ENCODE measurements at places on chromosomes 6 and 20.

DNA sequence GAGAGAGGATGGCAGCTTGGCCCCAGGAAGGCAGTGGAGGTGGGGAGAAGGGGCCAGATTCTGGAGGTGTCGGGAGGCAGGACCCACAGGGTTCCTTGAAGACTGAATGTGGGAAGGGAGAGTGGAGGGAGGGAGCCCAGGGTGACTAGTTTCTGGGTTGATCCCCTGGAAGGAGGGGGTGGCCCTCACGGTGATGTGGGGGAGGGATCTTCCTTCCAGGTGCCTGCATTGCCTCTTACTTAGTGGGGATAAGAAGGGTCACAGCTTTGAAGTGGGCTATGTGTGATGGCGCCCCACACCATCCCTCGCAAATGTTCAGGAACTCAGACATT is 26.7 kb downstream of the VSTM2L start:
- no peak for DNase-seq

GRCh38 chr20:57432862-57433491 is 41.8 kb downstream of the RBM38 start:
- no peak for DNase-seq

DNA sequence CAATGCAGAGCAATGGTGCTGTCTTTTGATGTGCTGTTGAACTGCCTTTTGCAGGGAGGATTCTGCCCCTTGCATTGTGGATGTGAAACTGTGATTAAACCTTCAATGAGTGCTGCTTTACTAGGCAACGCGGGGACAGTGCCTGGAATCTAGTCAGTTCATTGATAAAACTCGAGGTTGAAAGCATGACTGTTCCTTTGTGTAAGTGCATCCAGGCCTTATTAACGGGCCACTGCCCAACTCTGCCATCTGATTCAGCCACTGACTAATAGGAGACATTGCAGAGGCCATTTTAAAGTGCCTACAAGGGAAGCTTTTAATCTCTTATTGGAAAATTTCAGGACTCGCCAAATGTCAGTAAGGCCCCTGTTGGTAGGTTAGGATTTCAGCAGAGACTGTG is 49.3 kb downstream of the SLC35F1 start:
- peak; percentile 85 for DNase-seq

GRCh38 chr6:10589429-10589727 is 68.2 kb downstream of the GCNT2 start:
- DNase-seq: no peak

DNA sequence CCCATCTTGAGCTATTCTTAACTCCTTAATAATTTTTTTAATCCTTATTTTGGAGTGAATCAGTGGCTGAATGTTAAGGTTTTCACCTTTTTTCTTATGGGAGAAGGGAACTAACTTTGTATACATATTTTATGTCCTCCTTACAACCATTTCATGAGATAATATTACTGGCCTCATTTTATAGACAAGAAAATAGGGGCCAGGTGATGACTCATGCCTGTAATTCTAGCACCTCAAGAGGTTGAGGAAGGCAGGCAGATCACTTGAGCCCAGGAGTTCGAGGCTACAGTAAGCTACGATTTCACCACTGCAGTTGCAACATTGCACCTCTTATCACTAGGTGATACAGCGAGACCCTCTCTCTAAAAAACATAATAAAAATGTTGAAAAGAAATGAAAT is 128.7 kb downstream of the TMEM242 start:
- no peak for DNase-seq

DNA sequence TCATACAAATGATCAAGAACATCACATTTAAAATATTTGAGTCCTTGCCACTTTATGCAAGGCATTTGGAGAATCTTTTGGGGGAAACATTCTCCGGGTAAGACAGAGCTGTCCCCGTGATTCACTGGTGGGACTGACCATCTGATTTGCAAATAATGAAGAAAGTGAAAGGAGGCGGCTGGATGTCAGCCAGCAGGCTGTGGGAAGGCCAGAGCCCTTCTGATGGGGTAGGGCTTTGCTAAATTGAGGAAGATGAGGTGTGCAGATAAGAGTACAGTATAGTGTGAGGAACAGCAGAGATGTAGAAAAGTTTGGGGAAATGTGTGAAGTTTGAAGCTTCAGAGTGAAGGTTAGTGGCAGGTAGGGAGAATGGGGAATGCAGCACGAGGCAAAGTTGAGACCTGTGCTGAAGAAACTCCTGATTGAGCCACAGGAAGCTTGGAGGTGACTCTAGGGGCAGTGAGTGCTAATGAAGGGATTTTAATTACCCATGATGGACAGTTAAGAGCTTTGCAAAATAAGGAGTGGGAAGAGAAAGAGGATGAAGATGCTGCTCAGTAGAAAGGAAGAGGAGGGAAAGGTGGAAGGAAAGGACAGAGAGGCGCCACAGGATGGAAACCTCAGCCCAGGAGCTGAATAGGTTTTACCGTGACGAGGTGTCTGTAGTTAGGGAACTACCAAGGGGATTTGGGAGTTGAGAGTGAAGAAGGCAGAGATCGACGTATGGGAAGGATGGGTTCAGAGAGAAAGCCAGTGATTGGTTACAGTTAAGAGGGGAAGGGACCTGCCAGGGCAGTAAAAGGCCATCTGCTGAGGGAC is 68.7 kb downstream of the SNX9 start:
- no peak for DNase-seq

- DNase-seq: no peak
Measured at GRCh38 chr6:33733709-33734007, 13.0 kb downstream of the IP6K3 start.

GRCh38 chr6:164166515-164166914 is 752.0 kb downstream of the QKI start:
- DNase-seq: no peak

- no peak for DNase-seq
Measured at GRCh38 chr6:157559201-157559756, 178.3 kb downstream of the ZDHHC14 start.

- no peak for DNase-seq
Measured at GRCh38 chr6:166143011-166143410, 24.6 kb downstream of the TBXT start.

GRCh38 chr6:6912817-6913744 is 194.7 kb upstream of the RREB1 start:
- DNase-seq: no peak

DNA sequence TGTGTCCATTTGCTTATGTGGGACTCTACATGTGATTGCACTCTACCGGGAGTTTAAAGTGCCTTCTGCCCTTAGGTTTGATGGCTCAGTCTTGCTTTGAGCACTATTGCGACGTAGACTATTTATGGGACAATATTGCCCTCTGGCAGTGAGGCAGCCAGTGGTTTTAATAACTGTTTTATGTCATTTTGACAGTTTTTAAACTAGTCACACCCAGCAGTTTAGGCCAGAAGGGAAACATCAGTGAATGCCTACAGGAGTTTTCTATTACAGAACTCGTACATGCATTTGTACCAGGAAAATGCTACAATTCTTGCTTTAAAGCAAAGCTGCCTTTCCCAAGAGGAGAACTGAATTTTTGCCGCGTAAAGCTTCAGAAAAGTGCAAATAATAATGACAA is 813.7 kb downstream of the KIF16B start:
- DNase-seq: peak; percentile 65

DNA sequence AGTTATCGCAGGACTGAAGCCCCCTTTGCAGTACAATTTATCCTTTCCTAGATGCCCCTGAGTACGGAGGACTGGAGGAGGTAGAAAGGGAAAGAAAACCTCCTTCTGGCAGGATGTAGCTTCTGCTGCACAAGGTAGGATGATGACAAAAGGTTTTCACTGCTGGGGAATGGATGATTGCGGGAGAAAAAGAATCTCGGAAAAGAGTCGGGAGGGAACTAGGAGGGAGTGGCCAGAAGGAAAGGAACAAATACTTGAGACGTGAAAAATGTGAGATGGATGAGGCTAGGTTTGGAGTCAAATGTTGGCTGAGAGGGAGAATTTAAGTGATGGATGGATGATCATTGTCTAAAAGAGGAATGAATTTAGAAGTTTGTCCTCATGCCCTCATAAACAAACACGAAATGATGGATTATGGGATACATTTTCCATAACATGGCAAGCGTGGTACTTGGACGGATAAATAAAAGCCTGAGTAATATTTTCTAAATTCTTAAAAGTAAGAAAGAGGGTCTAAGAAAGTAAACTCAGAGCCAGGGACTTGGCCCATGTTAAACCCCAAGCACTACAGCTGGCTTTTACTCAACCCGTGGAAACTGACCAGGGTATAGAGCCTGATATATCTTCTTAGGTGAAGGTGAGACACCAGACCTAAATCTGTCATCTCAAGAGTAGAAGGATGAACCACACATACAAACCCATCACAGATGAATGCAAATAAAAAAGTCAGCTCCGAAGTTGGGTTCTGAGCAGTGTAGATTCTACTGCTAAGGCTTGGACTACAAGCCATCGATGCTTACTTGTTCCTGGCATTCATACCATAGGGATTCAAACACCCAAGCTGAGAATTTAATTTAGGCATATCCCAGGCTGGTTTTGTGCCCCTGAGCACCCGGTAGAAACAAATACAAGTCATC is 72.4 kb downstream of the HFE start:
- DNase-seq: no peak

- DNase-seq: no peak
Measured at GRCh38 chr6:18350271-18350670, 36.9 kb upstream of the RNF144B start.

DNA sequence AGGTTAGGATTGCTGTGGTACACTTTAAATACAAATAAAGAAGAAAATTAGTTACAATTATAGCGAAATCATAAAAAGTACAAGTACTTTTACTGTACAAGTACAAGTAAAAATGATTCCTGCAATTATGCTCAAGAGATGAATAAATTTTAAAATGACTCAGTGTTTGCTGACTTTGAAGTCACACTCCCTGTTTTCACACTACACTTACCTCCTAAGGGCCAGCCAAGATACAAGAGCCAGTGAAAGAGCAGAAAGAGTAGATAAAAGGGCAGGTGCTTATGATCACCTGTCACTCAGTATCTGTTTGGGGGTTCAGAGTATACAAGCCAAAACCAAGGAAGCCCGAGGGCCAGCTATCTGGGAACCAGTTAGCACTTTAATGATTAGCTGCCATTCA is 41.0 kb upstream of the COL21A1 start:
- DNase-seq: no peak

- DNase-seq: no peak
Measured at GRCh38 chr6:84652356-84653026, 111.9 kb downstream of the TBX18 start.

GRCh38 chr6:26420688-26421171 is 18.7 kb downstream of the BTN3A1 start:
- DNase-seq: peak; percentile 30

- no peak for DNase-seq
Measured at GRCh38 chr6:135053406-135053805, 1.2 kb downstream of the HBS1L start.

DNA sequence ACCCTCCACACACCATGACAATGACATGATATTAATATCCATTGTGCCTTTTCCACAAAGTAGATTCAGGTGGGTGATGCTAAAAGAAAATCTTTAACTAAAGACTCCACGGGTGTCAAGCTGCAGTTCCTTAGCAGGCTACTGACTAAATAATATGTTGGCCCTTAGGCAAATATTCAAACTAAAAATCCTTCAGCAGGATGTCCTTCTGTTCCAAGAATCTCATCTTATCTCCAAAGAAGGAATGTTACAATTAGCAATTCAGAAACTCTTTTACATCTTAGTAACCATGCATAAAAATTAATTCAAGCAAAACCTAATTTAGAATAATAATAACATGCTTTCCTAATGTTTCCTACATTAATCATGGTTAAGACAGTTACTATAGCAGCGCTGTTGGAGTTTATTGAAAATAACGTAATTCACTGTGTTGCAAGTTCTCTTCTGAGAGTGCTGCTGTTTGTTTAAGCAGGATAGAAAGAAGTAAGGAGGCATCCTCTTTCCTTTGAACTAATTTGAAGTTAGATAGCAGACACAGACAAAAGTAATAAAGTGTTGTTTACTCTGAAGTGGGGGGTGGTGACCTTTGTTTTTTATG is 414.8 kb upstream of the CDH4 start:
- DNase-seq: no peak

GRCh38 chr6:97322811-97323210 is 39.8 kb upstream of the MMS22L start:
- no peak for DNase-seq

DNA sequence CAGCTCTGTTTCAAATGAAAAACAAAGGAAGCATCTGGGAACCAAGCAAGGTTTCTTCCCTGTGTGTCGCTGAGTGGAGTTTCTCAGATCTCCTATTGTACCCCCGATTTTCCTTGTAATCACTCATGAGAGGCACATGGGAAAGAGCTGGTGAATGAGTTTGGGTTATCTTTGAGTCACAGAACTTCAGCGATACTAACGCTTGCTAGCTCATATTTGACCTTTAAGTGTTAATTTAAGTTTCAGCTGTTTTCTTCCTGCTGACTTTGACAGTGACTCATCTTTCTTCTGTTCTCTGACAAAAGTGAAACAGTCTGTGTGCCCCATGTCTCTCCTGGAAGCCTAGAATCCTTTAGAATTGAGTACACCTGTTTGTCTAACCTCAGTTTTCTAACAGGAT is 261.1 kb upstream of the RGS17 start:
- no peak for DNase-seq

- no peak for DNase-seq
Measured at GRCh38 chr6:45689926-45690615, 312.3 kb upstream of the SUPT3H start.

GRCh38 chr20:32918296-32918695 is 59.6 kb downstream of the EFCAB8 start:
- no peak for DNase-seq

DNA sequence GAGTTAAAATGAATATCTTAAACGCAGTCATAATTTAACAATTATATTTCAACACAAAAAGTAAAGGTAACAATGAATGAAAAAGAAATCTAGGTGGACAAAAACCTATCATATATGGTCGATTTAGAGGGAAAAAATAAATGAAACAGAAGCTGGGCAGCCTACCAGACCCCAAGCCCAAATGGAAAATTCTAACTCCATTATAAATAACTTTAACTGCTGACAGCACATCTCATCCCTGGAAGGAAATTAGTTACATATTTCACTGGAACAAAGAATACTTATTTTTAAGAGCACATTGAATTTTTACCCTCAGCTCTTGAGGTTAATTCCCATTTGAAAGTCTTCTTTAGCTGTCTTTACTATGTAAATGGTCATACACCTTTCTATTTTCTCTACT is 39.1 kb downstream of the COL12A1 start:
- DNase-seq: no peak

DNA sequence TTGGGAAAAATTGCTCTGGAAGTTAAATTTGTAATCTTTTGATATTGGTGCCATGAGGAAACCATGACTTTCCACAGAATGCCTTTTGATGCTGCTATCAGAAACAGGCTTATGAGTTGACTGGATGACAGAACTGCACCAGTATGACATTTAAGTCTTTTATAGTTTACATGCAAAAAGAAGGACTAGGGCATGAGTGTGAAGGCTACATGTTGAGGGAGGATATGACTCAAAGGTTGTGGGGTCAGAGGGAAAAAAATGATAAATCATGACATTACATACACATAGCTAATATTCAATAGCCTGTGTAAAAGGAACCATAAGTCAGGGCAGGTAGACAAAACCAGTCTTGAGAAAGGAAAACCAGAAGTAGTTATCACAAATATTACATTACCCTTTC is 182.2 kb downstream of the COL12A1 start:
- no peak for DNase-seq

GRCh38 chr6:160520043-160520904 is 143.8 kb downstream of the LPA start:
- peak; percentile 73 for DNase-seq
